ENCODE measurements at places on chromosomes 7 and 10.

DNA sequence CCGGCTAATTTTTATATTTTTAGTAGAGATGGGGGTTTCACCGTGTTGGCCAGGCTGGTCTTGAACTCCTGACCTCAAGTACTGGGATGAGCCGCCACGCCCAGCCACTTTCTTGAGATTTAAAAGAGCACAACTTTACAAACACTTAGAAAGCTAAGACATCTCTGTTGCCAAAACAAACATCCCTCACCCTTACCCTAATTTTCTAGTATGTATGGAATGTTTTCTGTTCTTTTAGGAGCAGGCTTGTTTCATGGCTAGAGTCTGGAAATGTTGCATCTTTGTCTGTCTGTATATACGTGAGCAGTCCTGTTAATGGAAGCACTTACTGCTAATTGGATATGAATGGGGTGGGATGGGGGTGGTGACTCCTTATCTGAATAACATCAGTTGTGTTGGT, 2.9 kb downstream of the OLAH start:
- no peak for DNase-seq

- DNase-seq = no peak
These were observed 82.0 kb upstream of the GTF2IRD1 start for GRCh38 chr7:74371381-74372341.

DNA sequence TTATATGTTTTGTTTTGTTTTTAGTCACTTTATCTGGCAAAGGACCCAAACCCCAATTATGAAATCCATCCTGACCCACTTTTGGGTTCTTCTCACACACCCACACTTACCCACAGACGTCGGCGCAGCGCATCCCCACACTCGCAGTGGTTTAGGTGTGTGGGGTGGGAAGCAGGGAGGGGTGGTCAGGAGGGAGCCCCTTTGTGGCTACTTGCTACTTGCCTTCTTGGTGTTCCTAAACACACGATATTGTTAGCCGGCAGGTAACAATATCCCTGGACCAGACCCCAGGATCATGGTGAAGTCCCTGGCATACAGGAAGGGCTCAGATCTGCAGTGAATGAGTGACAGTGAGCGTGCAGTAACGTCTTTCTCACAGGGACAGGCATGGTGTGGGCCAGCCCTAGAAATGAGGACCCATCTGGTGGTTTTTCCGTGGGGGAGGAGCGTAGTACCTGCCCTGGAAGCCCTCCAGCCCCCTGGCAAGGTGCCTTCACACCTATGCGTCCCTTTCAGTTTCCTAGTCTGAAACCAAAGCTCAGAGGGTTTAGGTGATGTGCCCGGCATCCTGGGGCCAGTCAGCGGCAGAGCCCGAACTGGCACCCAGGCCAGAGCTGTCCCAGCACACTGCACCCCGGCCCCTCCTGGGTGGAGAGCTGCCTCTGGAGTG, 4.4 kb downstream of the SPOCK2 start:
- DNase-seq = no peak

DNA sequence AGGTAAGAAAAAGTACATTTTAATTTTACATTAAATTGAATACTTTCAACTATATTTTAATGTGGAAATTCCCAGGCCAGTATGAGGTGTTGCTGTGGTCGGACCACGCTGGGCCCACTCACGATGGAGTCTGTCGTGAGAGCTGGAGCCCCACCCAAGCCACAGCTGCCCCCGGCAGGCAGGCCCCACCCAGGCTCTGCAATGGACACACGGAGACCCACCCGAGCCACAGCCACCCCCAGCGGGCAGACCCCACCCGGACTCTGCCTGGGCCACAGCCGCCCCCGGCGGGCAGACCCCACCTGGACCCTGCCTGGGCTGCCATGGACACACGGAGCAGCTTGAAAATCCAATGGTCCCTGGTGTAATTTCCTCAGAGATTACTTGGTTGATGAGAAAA, 141.3 kb downstream of the PTPRN2 start:
- no peak for DNase-seq

- DNase-seq = no peak
These were observed 167.6 kb downstream of the GRID1 start for GRCh38 chr10:86199041-86199440.

- no peak for DNase-seq
These were observed 58.0 kb downstream of the PDGFA start for GRCh38 chr7:461453-462172.

DNA sequence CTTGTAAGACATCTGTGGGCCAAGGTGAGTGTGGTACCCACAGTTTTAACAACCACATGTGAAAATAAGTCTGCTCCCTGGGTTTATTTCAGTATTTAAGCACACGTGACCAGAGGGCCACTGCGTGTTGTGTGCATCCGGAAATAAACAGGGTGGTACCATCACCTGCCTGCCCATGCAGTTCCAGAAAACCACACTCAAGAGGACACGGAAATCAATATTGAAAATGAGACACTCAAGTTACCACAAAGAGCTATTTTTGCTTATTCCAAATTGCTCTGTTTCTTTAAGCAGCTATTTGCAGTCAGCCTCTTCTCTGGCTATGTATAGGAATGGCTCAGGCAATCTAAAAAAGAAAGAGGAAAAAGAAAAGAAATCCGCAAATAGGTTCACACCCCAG, 71.8 kb upstream of the LOXL4 start:
- DNase-seq = no peak

DNA sequence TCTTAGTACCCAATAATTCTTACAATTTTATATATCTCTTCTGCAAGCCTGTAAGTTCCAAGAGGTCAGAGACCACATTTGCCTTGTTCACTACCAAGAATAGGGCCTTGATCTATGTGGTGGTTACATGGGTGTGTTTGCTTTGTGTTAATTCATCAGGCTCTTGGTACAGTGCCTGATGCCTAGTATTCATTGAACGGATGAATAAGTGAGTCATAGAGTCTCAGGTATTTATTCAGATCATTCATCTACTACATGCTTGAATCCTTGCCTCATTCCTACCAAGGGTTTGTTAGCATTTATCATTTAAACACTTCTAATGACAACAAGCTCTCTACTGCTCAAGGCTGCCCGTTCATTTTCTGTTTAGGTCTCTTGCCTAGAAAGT, 11.3 kb upstream of the SGPL1 start:
- DNase-seq = no peak

DNA sequence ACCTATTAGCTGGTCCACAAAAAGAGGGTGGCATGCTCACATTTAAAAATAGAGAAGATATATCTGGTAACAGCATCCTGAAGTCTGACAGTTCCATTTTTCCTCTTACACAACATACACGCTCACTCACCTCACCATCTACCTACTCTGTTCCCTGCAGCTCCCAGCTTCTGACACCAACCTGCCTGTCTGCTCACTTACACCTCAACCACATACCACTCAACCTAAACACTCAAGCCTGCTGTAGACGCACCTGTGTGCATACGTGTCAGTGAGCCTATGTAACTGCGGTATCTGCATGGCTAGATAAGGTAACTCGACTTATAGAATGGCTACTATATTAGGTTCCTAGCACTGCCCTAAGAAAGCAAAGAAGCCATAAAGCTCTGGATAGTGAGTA, 174.9 kb downstream of the DGKI start:
- no peak for DNase-seq

- DNase-seq = no peak
These were observed 17.7 kb downstream of the COBL start for GRCh38 chr7:51298912-51299311.

DNA sequence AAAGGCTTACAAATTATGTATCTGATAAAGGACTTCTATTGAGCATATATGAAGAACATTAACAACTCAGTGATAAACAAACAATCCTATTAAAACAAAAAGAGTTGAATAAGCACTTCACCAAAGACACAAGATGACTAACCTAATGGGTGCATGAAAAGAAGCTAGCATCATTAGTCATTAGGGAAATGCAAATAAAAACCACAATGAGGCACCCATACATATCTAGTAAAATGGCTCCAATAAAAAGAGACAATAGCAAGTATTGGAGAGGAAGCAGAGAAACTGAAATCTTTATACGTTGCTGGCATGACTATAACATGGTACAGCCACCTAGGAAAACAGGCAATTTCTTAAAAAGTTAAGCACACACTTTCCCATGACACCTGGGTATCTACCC, 77.6 kb upstream of the ZMIZ1 start:
- no peak for DNase-seq

- DNase-seq = no peak
These were observed 1106.7 kb downstream of the TYW1 start for GRCh38 chr7:68103319-68103718.

DNA sequence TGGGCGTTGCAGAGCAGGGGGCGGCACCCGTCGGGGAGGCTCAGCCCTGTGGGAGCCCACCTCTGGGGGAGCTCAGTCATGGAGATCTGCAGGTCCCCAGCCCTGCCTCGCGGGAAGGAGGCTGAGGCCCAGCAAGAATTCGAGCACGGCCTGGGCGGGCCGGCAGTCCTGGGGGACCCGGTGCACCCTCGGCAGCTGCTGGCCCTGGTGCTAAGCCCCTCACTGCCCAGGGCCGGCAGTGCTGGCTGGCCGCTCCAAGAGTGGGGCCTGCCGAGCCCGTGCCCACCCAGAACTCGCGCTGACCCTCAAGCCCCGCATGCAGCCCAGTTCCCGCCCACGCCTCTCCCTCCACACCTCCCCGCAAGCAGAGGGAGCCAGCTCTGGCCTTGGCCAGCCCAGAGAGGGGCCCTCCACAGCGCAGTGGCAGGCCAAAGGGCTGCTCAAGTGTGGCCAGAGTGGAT, 76.2 kb downstream of the TMEM26 start:
- no peak for DNase-seq

DNA sequence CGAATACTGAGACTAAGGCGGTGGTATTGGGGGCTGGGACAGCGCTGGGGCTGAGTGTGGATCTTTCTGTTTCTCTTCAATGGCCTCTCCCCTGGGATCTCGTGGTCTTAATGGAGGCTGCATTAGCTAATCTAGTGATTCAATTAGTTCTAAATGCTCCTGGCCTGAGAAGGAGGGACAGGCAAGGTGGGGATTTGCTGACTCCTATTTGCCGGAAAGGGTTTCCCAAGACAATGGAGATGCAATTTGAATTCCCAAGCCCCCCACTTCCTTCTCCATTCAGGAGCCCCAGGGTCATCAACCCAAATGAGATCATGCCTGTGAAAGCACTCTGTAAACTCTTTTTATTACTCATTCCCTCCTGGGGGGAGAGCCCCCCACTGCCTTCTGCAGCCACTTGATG, 111.7 kb upstream of the PLXNA4 start:
- DNase-seq = no peak

GRCh38 chr7:2608921-2609411, 22.8 kb upstream of the TTYH3 start:
- DNase-seq = no peak

DNA sequence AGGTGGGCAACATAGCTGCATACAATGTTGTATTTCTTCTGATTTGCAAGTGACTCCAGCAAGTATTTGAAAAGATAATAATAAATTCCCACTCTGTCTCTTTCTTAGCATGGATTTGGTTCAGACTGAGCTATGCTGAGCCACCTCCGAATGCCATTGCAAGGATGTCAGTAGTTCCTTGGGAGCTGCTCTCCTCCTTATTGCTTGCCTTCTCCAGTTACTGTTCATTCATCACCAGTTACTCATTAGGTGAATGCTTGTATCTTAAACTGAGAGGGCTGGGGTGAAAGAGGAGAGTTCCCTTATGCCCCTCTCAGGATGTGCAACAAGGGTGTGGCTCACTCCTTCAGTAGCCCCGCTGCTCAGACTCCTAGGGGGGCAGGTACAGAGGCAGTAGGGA, 78.4 kb upstream of the PRKAR2B start:
- DNase-seq = no peak
